ENCODE measurements at places on chromosomes 7 and 10.

- DNase-seq, result no peak
Observed at GRCh38 chr7:66039094-66039670, 36.4 kb upstream of the ASL start.

DNA sequence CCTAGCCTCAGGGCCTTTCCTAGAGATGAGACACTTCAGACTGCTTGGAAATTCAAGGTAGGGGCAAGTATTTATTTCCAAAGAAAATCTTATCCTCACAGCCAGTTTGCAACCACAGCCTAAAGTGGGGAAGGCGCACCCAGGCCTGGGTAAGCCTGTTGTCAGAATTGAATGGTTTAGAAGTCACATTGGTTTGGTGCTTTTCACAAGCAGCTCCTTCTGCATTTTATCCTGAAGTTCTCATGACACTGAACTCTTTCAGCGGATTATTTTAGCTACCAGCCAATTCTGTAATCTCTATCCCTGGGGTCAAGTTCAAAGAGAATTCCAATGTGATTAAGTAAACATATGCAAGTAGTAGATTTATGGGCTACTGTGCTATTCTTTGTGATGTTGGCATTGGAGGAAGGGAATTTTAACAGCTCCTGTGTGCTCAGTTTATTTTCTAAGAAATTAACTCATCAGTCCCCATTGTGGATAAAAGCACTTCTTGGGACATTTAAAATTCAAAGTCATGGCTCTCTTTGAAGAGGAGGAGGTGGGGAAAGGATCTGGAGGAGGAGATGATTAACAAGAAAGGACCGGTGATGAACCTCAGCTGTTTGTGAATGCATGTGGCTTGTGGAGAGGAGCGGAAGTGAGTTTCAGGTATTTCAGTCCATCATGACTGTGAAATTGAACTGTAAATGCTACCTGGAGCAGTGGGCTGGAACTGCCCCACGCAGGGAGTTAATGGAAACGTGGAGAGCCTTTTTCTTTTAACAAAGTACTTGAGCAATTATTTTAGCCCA lies 90.2 kb upstream of the CACUL1 start:
- no peak for DNase-seq

DNA sequence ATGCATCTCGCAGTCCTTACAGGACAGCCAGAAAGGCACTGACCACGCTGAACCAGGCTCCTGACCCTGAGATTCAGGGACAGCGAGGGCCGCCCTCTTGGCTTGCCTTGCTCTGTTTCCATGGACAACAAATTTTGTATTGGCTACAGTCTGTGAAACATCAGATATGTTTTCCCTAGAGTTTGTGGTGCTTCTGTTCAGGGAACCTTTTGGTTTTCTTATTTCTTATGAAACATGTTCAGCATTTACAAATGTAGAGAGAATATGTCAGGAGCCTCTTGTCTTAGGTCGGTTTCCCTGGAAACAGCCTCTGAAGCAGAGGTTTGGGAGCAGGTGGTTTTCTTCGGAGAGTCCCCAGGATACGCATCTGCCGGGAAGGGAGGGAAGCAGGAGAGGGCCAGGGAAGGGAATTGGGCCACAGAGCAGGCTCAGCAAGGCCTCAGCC lies 260.1 kb downstream of the CCDC3 start:
- DNase-seq, result no peak

GRCh38 chr7:50335795-50336754 lies 31.6 kb downstream of the IKZF1 start:
- no peak for DNase-seq

DNA sequence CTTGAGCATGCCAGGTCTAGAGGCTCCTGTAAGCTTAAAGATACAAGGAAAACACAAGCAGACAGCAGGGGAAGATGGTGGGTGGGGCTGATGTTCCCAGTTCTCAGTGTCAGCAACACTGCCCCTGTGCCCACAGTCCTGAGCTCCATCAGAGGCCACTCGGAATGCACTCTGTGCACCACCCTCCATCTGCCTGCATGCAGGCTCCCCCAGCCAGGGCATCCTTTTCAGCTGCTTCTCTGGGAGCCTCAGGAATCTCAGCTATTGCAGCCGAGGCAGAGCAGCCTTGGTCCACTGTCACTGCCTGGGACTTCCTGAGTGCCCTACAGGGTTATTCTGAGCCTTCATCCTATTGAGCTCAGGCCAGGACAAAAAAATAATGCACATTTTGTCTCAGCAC lies 22.2 kb downstream of the LBX1 start:
- DNase-seq, result no peak

- DNase-seq, result peak; percentile 97
Observed at GRCh38 chr10:75062506-75063299, 48.8 kb upstream of the SAMD8 start.

DNA sequence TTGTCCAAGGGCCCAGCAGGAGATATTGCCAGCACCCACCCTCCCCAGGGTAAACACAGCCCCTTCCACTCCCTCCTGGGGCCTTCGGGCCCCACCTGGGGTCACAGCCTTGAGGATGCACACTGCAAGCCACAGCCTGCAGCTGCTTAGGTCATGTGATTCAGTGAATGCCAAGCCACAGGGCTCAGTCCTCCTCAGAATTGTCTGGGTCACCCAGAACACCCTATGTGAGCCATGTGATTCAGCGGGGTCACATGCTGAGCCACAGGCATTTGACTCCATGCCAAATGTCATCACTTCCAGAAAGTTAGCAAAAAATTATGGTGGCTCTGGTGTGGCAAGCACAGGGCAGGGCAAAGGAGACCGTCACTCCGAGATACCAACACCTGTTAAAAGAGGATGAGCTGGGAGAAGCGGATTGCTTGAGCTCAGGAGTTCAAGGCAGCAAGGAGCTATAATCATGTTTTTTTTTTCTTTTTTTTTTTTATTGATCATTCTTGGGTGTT lies 17.2 kb upstream of the PSAP start:
- DNase-seq, result peak; percentile 48

- no peak for DNase-seq
Observed at GRCh38 chr10:47409171-47409865, 25.2 kb upstream of the ZNF488 start.

- DNase-seq, result no peak
Observed at GRCh38 chr7:31445686-31446355, 68.1 kb upstream of the ITPRID1 start.

Data from astrocyte of the cerebellum (primary cell).